ENCODE measurements at places on chromosomes 5 and 9.

GRCh38 chr5:143679777-143680176 is 132.2 kb upstream of the HMHB1 start:
- H3K4me3 ChIP-seq: no peak overlapping the region
- H3K27ac ChIP-seq: no peak overlapping the region
- H3K27me3 ChIP-seq: no peaks in the 10 kb centered on the region
- no peaks in the 10 kb centered on the region for H3K36me3 ChIP-seq

DNA sequence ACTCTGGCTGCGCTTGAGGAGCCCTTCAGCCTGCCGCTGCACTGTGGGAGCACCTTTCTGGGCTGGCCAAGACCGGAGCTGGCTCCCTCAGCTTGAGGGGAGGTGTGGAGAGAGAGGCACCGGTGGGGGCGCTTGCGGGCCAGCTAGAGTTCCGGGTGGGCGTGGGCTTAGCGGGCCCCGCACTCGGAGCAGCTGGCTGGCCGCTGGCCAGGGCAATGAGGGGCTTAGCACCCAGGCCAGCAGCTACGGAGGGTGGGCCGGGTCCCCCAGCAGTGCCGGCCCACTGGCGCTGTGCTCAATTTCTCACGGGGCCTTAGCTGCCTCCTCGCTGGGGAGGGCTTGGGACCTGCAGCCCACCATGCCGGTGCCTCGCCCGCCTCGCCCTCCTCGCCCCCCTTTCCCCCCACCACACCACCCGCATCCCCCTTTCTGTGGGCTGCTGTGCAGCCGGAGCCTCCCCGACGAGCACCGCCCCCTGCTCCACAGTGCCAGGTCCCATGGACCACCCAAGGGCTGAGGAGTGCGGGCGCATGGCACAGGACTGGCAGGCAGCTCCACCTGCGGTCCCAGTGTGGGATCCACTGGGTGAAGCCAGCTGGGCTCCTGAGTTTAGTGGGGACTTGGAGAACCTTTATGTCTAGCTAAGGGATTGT is 954.5 kb downstream of the DTWD2 start:
- no peak overlapping the region for H3K4me3 ChIP-seq
- no peaks in the 10 kb centered on the region for H3K4me1 ChIP-seq
- H3K27me3 ChIP-seq: no peaks in the 10 kb centered on the region
- H3K36me3 ChIP-seq: no peaks in the 10 kb centered on the region

DNA sequence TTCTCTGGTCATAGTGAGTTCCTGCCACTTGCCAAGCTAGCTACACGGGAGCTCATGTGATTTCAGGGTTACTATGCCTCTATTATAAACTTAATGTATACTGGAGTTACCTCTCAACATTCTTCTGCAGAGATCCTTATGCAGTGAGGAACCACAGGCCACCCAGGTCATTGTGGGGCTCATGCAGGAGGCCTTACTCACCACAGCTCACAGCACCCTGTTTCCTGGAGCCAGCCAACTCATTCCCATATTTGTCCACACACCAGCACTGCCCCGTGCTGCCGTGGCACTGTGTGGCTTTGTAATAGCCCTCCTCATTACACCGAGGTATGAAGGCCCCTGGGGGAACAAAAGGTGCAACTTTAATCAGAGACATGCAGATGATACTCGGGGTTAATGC is 520.0 kb downstream of the SPOCK1 start:
- H3K36me3 ChIP-seq: no peaks in the 10 kb centered on the region
- H3K4me3 ChIP-seq: no peak overlapping the region
- H3K27ac ChIP-seq: no peak overlapping the region
- no peaks in the 10 kb centered on the region for H3K27me3 ChIP-seq
- DNase-seq: no peak
- no peaks in the 10 kb centered on the region for H3K4me1 ChIP-seq

DNA sequence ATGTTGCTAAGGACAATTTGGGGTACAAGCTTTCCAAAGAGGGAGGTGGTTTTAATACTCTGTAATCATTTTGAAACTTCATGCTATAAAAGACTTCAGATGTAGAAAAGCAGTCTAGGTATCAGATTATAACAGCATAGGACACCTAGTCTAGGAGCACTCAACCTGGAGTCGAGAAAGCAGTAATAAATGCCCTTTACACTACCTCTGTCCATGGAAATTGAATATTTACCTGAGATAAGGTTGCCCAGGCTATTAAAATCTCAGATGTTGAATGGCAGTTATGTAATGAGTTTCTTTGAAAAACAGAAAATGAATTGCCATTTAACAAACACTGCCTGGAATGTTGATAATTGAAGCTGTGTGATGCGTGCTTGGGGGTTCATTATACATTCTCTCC is 561.8 kb upstream of the DMAC1 start:
- H3K27ac ChIP-seq: no peak overlapping the region
- H3K4me3 ChIP-seq: no peak overlapping the region
- H3K4me1 ChIP-seq: no peaks in the 10 kb centered on the region
- H3K27me3 ChIP-seq: no peaks in the 10 kb centered on the region

DNA sequence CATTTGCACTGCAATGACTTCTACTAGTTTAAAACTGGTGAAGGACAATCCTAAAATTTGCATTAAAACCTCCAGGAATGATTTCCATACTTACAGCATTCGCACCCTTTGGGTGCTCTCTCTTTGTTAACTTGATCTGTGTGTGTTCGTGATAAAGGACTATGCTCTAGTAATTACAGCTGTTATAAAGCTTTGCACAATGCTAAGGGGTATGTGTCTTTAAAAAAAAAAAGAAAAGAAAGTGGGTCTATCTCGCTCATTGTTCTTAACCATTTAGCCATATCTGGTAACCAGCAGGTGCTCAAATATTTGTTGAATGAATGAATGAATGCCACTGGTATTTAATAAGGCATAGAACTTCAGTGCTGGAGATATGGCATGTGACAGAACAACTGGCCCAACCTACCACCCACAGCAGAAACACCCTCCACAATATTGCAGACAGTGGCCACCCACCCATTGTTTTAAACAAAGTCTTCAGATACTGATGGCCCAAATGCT is 8.7 kb downstream of the TRIM36 start:
- no peak overlapping the region for H3K27ac ChIP-seq
- H3K4me1 ChIP-seq: no peaks in the 10 kb centered on the region

DNA sequence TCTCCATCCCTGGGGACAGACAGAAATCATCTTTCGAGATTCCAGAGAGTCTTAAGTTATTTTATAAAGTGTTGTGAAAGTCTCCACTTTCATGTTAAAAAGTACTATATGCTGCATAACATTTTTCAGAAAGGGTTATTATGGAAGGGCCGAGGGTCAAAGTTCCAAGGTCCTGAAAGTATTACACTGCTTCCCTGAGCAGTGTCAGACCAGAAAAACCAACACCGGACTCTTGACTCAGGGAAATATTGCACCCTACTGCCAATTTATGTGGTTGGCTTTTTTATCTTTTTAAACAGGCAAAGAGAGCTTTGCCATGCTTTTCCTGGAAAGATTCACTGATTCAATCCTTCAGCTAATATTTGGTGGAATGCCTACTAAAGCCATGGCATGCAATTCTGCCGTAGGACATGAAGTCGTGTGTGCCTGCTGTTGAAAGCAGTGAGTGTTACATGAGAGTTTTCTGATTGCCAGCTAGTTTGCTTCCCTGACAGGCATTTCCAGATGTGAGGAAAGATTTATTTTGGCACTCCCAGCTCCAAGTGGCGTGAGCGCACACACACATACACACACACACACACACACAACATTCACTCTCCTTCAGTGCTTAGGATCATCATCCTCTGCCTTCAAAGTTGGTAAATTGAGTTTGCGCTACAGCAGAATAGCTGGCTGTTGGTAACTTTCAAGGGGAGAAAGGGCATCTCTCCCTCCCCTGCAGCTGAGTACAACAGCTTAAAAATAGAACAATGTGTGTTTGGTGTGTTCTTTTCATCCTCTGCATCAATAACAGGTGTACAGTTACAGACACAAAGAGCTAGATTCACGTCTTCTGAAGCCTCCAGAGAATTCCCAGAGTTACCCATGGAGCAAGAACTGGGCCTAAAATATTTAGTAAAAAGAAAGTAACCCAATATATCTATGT is 45.6 kb downstream of the SLC1A3 start:
- DNase-seq: no peak
- no peaks in the 10 kb centered on the region for H3K27me3 ChIP-seq
- H3K36me3 ChIP-seq: no peaks in the 10 kb centered on the region

DNA sequence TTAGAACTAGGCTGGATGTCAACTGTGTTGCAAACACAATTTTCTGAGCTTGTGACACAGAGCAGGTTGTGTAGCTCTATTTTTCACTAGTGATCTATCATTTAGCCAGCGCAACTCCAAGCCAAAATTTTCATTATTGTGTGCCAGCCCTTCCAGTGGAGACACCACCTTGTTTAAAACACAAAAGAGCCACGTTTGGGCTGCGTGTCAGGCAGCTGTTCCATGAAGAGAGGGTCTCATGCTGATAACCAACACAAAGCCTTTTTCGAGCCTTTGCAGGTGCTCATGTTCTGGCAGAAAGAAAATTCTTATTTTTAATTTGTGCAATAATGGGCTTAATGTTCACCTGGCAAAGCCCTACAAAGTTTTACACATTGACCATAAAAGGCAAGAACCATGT is 237.6 kb upstream of the RGMB start:
- no peaks in the 10 kb centered on the region for H3K27me3 ChIP-seq
- no peaks in the 10 kb centered on the region for H3K4me1 ChIP-seq
- DNase-seq: no peak

- no peak for DNase-seq
- no peaks in the 10 kb centered on the region for H3K4me1 ChIP-seq
- H3K27me3 ChIP-seq: no peaks in the 10 kb centered on the region
- no peaks in the 10 kb centered on the region for H3K36me3 ChIP-seq
- H3K27ac ChIP-seq: no peak overlapping the region
- H3K4me3 ChIP-seq: no peak overlapping the region
These were observed 81.5 kb downstream of the AMBP start for GRCh38 chr9:113996531-113997001.

- H3K27me3 ChIP-seq: no peaks in the 10 kb centered on the region
- H3K36me3 ChIP-seq: no peaks in the 10 kb centered on the region
- no peak overlapping the region for H3K27ac ChIP-seq
These were observed 42.1 kb upstream of the CDH18 start for GRCh38 chr5:20030125-20030524.

DNA sequence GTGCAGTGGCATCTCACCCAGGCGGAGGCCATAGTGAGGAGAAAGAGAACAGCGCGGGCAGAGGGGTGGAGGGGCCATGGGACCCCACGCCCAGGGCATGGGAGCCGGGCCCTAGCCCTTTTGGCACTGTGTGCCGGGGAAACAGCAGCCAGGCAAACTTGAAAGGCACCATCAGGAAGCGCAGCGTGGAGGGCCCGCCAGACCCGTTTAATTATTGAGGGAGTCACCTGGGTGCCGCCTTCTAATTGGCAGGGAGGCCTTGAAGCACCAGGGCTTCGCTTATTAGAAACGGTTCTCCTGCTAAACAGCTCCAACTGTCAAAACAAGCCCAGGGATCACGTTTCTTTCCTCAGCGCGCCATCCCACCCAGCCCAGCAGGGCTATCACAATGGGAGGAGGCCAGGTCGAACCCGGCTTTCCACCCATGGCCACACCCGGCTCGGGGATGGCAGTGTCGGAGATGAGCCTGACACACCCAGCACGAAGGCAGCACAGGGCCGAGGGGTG is 104.6 kb upstream of the SARDH start:
- peaks cover 21% of the 10 kb centered on the region for H3K4me1 ChIP-seq
- no peak for DNase-seq
- no peaks in the 10 kb centered on the region for H3K27me3 ChIP-seq
- no peak overlapping the region for H3K27ac ChIP-seq
- no peaks in the 10 kb centered on the region for H3K36me3 ChIP-seq

GRCh38 chr5:52007230-52007858 is 624.1 kb downstream of the ISL1 start:
- no peak overlapping the region for H3K4me3 ChIP-seq
- H3K27ac ChIP-seq: no peak overlapping the region
- H3K36me3 ChIP-seq: no peaks in the 10 kb centered on the region
- no peak for DNase-seq
- H3K4me1 ChIP-seq: no peaks in the 10 kb centered on the region

DNA sequence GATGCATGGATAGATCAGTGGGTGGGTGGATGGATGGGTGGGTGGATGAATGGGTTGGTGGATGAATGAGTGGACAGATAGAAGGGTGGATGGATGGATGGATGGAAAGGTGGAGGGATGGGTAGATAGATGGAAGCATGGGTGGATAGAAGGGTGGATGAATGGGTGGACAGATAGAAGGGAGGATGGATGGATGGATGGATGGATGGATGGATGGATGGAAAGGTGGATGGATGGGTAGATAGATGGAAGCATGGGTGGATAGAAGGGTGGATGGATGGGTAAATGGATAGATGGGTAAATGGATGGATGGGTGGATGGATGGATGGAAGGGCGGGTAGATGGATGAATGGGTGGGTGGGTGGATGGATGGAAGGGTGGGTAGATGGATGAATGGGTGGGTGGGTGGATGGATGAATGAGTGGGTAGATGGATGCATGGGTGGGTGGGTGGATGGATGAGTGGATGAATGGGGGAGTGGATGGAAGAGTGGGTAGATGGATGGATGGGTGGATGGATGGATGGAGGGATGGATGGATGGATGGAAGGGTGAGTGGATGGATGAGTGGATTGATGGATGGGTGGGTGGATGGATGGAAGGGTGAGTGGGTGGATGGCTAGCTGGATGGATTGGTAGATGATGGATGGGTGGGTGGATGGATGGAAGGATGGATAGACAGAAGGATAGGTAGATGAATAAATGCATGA is 87.7 kb upstream of the ASS1 start:
- no peak overlapping the region for H3K4me3 ChIP-seq
- no peak overlapping the region for H3K27ac ChIP-seq
- H3K27me3 ChIP-seq: no peaks in the 10 kb centered on the region
- no peaks in the 10 kb centered on the region for H3K4me1 ChIP-seq
- no peak for DNase-seq
- no peaks in the 10 kb centered on the region for H3K36me3 ChIP-seq

DNA sequence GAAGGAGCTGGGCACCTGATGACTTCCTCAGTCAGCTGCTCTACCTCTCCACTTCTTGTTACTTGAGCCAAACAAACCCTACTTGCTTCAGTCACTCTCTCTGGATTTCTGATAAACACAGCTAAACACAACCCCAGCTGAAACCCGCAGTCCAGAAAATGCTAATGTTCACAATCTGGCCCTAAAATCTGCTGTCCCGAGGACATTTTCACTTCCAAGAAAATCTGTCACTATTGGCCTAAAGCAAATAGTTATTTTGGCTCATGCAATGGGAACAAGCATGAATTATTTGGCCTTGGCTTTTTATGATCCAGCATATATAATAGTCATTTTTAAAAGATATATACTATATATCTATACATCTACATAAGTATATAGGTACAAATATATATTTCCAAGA is 19.1 kb downstream of the FAM81B start:
- no peak overlapping the region for H3K27ac ChIP-seq
- no peak overlapping the region for H3K4me3 ChIP-seq
- DNase-seq: no peak
- no peaks in the 10 kb centered on the region for H3K27me3 ChIP-seq
- H3K4me1 ChIP-seq: no peaks in the 10 kb centered on the region

DNA sequence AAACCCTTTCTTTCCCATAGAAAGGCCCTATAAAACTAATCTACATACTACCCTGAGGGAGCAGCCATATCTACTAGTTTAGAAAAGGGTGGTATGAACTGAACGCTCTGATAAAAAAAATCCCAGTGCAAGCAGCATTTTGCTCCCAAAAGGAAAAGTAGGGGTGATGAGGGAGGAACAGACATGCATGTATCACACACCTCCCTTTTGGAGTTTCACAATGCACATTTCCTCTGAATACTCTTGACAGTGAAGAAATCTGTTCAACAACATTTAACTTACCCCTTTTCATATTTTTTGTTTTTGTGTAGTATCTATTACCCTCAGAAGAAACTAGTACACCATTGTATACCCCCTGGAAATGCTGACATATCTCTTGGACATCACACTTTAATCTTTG is 411.4 kb downstream of the MAT2B start:
- no peaks in the 10 kb centered on the region for H3K27me3 ChIP-seq
- H3K4me3 ChIP-seq: no peak overlapping the region
- no peak overlapping the region for H3K27ac ChIP-seq
- H3K36me3 ChIP-seq: no peaks in the 10 kb centered on the region
- H3K4me1 ChIP-seq: peaks cover 4% of the 10 kb centered on the region
